ENCODE measurements at places on chromosomes 16 and 17.

GRCh38 chr16:20517149-20517548, 59.0 kb downstream of the ACSM2B start:
- no peak for DNase-seq

DNA sequence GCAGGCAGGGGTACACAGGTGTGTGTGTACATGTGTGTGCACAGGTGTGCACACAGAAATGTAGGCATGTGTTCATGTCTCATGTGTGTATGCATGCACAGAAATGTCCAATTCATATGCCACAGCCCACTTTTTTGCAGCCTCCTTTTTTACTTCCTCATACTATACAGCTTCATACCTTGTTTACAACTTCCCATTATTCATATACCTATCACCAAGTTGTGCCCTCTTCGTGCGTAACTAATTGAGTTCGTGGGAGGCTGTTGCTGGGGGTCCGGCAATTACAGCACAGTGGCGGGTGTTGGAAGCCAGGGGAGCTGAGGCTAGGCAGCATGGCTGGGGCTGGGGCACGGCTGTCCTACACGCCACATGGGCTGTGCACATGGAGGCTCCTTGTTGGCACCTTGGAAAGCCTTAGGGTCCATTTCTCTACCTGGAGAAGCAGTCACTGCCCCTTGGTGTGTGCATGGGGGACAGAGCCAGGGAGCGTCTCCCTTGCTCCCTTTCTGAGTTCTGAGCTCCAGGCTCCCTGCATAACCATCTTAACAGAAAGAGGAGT, 266.7 kb downstream of the ENGASE start:
- no peak for DNase-seq

GRCh38 chr17:45934044-45934979, 40.0 kb downstream of the MAPT start:
- no peak for DNase-seq

GRCh38 chr17:66573078-66573477, 261.8 kb upstream of the CACNG5 start:
- DNase-seq: no peak

GRCh38 chr17:12388226-12388625, 277.5 kb upstream of the MYOCD start:
- DNase-seq: no peak

DNA sequence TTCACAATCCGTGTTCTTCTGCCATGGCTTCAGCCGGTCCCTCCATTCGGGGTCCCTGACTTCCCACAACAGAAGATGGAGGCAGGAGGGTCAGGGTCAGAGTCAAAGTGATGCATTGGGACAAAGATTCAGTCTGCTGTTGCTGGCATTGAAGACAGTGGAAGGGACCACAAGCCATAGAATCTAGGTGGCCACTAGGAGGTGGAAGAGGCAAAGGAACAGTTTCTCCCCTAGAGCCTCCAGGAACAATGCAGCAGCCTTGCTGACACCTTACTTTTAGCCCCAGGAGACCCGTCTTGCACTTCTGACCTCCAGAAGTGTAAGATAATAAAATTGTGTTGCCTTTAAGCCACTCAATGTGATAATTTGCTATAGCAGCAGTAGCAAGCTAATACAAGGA, 55.9 kb downstream of the MFSD11 start:
- peak; percentile 59 for DNase-seq
